Activated CD8-positive, alpha-beta memory T cell treated with anti-CD3 and anti-CD28 coated beads for 4 hours (primary cell): ENCODE measurements at places on chromosomes 3 and 15.

DNA sequence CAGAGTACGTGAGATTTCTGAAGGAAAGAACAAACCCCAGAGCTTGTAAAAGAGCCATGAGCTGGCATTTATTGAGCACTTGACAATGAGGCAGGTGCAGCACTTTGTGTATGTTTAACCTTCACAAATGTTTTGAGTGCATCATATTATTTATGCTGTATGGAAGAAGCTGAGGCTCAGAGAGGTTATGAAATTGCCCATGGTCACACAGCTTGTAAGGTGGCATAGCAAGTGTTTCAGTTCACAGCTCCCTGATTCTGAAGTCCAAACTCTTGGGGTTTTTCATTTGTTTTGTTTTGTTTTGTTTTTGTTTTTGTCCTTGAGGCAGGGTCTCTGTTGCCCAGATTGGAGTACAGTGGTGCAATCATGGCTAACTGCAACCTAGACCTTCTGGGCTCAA is 25.1 kb upstream of the ADAMTS7 start:
- no peak for DNase-seq

GRCh38 chr3:57604971-57605370 is 7.8 kb upstream of the ARF4 start:
- DNase-seq, result no peak

DNA sequence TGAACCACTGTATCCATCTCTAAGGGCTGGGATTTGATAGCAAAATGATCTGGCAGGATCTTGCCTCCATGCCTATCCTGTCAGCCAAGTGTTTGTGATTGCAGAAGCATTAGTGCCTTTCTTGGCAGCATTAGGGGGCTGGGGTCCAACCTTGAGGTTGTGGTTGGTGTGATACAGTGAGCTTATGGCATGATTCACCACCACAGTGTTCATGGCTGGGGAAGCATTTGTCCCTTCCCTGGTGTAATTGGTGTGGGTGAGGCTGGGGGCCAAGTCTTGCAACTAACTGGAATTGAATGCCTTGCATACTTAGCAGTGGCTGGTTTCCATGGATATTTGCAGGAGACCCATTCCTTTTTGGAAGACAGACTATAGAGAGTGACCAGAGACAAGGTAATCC is 271.0 kb upstream of the TBL1XR1 start:
- no peak for DNase-seq

- no peak for DNase-seq
Observed at GRCh38 chr3:96813134-96813819, 1.1 kb upstream of the EPHA6 start.

GRCh38 chr3:166902374-166902773 is 477.7 kb downstream of the ZBBX start:
- DNase-seq, result no peak

DNA sequence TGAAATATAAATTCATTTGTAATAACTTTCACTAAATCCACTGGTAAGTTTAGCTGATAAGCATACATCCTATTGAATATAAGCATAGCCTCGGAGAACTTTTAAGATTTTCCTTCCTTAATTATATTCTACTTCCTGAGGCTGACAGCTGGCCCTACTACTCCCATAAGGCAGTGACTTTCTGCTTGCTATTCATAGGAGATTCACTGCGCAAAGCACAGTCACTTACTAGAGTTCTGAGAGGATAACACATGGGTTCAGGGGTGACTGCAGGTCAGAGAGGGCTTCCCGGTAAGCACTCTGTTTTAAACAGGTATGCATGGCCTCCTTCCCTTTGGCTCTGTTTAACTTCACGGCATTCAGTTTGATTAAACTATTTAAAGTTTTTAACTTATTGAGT is 75.8 kb downstream of the FAIM start:
- DNase-seq, result no peak

- DNase-seq, result no peak
Observed at GRCh38 chr3:60417576-60417975, 833.7 kb downstream of the FHIT start.

- DNase-seq, result no peak
Observed at GRCh38 chr3:13053420-13053819, 19.8 kb downstream of the IQSEC1 start.

DNA sequence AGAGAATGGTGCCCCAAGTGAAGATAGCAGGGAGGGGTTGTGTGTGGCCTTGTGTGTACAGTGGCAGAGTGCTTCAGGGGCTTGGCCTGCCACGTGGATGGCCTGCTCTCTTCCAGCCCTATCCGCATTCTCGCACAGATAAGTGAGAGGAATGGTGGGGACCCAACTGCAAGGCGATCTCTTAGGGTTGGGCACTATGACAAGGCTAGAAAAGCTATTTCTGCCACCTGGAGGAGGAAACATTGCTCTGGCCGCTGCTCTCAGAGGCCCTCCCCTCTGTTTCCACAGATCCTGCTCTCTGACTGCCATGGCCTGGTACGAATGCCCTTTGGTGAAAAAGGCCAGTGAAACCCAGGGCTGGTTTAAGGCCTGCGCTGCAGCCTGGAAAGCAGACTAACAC is 20.6 kb downstream of the EEFSEC start:
- no peak for DNase-seq

DNA sequence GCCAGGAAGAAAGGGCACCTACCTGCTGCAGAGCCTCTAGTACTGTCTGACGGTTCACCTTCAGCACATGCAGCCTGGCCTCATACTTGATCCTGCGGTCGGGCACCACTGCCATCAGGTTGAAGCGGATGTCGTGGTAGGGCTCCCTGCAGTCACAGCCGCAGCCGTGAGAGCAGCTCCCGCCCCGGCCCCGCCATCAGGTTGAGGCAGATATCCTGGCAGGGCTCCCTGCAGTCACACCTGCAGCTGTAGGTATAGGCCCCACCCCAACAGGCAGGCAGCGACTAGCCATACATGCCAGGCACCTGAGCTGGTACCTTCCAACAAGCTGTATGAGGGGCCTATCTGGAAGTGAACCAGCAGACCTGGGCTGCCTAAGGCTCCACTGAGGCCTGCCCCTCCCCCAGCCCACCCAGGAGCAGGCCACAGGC is 38.7 kb downstream of the SEMA3G start:
- DNase-seq, result no peak

DNA sequence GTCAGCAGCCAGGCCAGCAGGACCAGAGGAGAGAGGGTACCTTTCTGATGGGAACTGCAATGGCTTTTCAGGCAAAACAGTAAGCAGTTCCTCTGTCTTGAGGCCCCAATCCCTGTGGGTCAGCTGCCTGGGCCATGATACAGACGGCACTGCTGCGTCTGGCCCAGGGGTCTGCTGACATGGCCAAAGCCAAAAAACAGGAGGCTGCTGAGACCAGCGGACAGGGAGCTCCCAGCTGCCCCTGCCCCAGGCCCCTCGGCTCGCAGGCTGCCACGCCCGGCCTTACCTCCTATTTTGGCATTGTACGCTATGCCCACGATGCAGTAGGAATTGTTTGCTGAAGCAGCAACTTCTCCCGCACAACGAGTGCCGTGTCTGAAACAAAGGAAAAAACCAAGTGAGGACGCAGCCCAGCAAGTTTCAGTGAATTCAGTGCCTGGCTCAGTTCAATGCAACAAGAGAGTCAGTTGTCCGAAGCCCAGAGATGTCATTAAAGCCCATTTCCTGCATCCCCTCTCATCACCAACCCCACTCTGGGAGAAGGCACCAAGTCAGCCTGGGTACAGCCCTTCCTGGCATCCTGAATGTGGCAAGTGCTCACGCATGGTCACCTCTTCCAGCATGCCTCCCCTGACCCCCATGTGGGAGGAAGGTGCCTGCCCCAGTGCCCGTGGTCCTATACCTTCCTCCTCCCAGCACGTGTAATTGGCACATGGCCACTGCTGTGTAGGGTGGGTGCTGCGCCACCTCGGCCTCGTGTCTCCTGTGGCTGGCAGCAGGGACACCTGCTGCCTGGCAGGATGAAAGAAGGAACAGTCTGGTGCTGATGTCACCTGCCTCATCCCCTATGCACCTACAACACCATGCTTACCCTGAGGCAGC is 61.7 kb downstream of the PCSK6 start:
- DNase-seq, result no peak

- no peak for DNase-seq
Observed at GRCh38 chr3:115638991-115639390, 15.7 kb downstream of the GAP43 start.
